ENCODE measurements at places on chromosomes 2 and 18.

- no peak for DNase-seq
Measured at GRCh38 chr2:26572591-26572990, 68.6 kb downstream of the CIB4 start.

GRCh38 chr18:34283506-34283905, 58.8 kb upstream of the NOL4 start:
- DNase-seq: no peak

DNA sequence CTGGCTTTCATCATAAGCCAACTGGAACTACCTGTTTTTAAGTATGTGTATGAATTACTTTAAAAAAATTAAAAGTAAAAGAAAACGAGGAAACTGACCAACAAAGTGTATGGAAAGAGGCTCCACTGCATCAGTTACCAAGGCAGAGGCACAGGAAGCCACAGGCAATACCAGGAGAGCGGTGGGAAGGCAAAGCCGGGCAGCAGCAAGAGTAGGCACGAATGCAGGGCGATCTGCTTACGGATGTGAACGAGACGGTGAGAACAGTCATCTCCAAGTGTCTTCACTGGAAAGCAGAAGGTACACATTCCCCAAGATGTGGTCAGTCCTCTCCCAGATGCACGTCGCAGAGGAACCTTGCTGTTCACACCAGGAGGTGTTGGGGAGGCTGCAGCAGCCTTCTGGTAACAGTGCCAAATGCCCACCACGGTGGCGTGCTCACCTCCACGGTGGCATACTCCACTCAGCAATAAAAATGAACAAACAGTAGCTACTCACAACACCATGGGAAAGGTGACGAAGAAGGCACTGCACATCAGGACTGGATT, 43.1 kb downstream of the HS6ST1 start:
- no peak for DNase-seq

- DNase-seq: no peak
Measured at GRCh38 chr2:74387346-74387745, 7.2 kb upstream of the DCTN1 start.

DNA sequence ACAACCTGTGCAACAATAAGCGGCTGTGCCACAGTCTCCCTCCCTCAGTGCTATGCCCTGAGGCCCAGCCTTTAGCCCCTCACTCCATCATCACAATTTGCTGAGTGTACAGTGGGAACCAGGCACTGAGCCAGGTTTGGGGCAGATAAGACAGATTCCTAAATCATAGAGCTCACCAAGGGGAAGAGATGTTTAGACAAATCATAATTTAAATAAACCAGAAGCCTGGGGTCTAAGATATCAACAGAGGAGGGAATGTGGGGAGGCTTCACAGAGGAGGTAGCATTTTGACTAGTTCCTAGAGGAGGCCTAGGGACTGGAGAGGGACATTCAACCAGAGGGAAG, 139.3 kb upstream of the EPAS1 start:
- no peak for DNase-seq

- DNase-seq: no peak
Measured at GRCh38 chr2:74843433-74843832, 9.5 kb downstream of the HK2 start.

- DNase-seq: no peak
Measured at GRCh38 chr2:119421304-119421703, 10.3 kb upstream of the TMEM37 start.

- DNase-seq: peak; percentile 25
Measured at GRCh38 chr18:33495278-33495677, 54.8 kb upstream of the CCDC178 start.

DNA sequence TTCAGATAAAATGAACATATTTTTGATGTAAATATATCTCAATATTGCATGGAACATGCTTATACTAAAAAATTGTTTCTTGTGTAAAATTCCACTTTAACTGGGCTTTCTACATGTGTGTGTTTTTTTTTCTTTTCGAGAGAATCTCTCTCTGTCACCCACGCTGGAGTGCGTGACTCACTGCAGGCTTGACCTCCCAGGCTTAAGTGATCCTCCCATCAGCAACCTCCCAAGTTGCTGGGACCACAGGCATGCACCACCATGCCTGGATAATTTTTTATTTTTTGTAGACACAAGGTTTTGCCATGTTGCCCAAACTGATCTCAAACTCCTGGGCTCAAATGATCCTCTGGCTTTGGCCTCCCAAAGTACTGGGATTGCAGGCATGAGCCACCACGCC, 254.6 kb downstream of the LOXHD1 start:
- DNase-seq: no peak

DNA sequence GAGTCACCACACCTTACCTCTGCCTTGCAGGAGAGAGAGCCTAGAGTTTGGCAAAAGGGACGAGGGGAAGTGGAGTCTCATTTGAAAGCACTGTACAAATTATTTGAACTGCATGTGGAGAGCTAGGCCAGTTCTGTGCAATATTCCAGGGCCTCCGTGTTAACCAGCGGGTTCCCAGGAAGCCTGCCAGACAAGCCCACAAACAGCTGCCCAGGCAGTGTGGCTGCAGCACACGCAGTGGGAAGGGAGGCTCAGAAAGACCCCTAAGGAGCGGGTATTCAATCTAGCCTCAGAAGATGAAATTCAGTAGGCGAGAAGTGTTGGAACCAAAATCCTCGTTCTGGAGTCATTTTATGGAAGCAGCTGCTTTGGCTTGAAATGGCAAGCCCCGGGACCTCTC, 30.7 kb downstream of the CNGA3 start:
- DNase-seq: no peak

DNA sequence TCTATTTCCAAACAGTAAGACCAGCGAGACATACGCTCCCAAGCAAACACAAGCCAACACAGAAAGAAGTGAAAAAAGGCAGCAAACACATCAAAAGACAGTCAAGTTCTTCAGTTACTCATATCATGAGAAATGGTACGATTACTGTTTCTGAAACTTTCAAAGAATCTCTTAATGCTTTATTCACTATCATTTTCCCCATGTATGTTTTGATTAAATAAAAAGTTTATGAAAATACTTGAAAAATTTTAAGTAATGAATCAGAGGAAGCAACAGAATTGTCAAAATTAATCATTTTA, 114.9 kb downstream of the HDAC4 start:
- no peak for DNase-seq

DNA sequence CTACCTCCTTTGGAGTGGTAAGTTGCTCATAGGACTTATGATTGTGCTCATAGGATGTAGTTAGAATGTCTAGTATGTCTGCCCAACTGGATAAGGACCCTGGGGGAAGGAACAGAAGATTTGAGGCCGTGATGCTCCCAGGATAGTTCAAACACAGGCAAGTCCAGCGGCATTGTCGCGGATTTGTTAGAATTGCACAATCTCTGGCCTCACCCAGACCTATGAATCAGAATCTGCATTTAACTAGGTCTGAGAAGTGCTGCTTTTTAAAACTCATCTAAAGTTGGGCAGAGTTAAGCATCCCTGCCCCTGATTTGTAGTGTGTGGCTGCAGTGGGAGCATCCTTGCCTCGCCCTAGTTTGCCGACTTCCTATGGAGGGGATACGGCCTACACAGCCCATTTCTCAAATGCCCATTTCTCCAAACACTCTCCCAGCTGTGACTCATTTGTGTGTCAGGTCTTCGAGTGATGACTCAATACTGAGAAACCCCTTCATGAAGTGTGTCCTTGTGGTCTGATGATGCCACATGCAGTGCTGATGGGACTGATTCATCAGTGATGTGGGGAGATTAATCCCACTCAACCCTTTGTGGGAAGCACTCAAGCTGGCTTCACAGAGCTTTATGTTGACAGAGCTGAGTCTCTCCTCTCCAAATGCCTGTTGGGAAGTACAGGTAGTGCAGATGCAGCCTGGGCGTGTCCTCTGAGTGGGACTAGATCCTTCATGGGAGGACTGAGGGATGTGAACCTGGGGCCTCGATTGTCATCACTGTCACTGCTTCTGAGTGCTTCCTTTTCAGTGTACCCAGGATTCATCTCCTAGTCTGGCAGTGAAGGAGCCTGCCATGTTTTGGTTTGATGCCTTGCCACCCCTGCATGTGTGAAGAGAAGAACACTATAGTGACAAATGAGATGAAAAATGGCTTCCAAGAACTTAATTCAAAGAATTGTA, 18.7 kb downstream of the SMIM21 start:
- no peak for DNase-seq

DNA sequence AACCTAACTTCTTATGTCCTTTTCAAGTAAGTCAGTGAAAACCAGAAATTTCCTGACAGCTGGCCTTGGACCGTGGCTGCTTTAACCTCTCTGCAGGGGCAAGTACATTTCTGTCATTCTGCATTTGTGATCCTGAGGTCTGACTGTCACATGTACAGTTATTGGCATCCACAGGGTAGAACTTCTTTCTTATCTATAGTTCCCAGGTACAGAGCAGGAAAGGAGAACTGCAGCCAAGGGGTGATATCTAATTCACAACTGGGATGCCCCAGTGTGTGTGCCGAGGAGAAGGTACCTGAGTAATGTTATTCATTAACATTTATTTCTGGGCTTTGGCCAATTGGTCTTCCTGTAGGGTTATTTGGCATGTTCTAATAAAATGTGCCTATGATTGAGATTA, 468.9 kb downstream of the PARD3B start:
- DNase-seq: no peak

DNA sequence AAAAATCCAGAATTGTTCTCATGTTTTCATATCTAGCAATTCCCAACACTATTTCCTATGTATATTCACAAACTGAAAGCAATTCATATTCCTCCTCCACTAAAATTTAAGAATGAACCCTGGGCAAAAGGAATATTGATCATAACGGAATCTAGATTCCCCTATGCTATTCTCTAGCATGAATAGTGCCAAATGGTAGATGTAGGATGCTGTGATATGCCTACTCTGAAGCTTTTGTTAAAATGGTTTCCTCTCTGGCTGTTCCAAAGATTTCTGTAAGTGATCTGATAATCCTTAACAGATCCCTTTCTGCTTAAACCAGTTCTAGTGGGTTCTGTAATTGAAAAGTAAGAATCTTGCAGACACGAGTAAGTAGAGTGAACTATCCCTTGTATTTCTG, 298.0 kb upstream of the TANK start:
- no peak for DNase-seq

DNA sequence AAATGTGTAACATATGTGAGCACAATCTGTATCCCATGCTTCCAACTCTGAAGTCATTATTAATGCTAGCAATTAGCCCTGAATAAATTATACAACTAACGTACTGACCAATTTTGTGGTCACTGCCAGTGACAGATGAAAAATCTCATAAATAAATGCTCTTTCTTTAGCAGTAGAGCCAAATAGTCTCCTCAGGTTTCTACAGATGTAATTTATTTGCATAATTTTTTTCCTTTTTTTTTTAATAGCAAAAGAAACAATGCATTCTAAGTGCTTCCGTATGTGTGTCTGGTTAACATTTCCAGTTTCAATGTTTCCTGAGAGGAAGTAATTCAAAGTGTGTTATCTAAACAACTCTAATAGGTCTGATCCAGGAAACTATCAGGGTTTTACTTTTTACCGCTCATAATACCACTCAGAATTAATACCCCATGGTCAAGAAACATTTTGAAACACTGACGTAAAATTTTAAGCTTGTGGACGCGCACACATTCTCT, 108.4 kb downstream of the MEP1B start:
- no peak for DNase-seq
